ENCODE measurements at places on chromosomes 1 and 21.
A peak's percentile ranks its signal among the peaks of the same experiment; 100 is the strongest.

DNA sequence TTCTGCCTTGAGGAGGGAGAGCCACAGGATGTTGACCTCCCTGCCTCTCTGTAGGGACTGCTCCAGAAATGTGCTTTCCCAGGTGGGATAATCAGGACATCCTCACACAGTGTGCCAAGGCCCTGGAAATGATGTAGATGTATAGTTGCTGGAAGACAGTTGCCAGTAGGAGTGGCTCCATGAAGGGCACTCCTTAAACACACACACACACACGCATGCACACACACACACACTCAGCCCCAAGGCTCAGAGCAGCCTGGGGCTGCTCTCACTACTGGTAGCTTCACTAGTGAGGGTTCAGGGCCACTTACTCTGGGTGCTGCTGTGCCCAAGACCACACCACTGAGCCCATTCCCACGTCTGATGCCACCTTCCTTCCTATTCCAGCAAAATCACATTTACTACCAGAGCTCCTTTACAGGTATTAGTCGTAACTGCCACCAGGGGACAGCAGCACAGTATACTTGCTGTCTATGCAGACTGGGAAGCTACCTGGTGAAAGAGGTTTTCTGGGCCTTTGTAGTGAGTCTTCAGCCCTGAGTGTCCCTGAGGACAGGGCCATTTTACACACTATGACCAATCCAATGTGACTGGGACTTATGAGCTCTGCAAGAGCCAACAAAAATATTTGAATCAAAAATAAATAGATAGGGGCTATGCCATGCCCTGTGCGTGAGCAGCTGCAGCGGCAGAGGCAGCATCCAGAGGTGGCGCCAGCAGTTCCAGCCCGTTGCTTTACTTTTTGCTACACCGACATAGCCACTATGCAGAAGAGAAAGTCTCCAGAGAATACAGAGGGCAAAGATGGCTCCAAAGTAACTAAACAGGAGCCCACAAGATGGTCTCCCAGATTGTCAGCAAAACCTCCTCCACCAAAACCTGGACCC, 15.0 kb downstream of the CRNN start:
- peak; percentile 2 for DNase-seq

- DNase-seq = no peak
These were observed 17.4 kb upstream of the FAM89A start for GRCh38 chr1:231057410-231057809.

- no peak for DNase-seq
These were observed 17.4 kb downstream of the PIK3C2B start for GRCh38 chr1:204477036-204477740.

- DNase-seq = no peak
These were observed 66.3 kb upstream of the NTPCR start for GRCh38 chr1:232883992-232884661.

GRCh38 chr1:173112129-173112528, 61.4 kb upstream of the TNFSF18 start:
- DNase-seq = no peak

- no peak for DNase-seq
These were observed 13.9 kb upstream of the CNR2 start for GRCh38 chr1:23927097-23927496.

DNA sequence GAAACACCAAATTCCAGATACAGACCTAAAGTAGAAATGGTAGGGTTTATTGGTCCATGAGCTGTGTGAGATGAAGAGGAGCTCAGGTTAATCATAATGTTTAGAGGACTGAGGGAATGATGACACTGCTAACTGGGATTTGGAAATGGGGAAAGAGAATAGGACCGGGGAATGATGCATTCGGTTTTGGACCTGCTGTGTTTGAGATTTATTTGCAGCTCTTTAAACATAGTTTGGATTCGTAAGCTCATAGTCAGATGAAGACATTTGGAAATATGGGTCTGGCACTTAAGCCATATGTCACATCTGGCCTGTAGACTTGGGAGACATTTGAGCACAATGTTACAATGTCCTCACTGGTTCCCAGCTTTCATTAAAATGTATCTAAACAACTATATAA, 127.9 kb upstream of the DUSP10 start:
- DNase-seq = no peak

All from eye (tissue), 1 donor.